ENCODE measurements at places on chromosomes 6 and 20. TPM values are rescaled to one million over a fixed set of nuclear protein-coding genes. Genes with fewer than 3 reads are reported as not detected.

GRCh38 chr6:31405996-31406395 lies 2.6 kb downstream of the MICA start:
- H3K27ac ChIP-seq = no peak overlapping the region
- no peak overlapping the region for H3K4me3 ChIP-seq
- peaks cover 7% of the 10 kb centered on the region for H3K36me3 ChIP-seq
- no peaks in the 10 kb centered on the region for H3K27me3 ChIP-seq
- peaks cover 39% of the 10 kb centered on the region for H3K4me1 ChIP-seq
- no peak for DNase-seq

GRCh38 chr6:124197148-124197547 lies 393.5 kb downstream of the NKAIN2 start:
- H3K4me3 ChIP-seq = no peak overlapping the region
- DNase-seq = no peak
- no peak overlapping the region for H3K27ac ChIP-seq
- no peaks in the 10 kb centered on the region for H3K4me1 ChIP-seq

DNA sequence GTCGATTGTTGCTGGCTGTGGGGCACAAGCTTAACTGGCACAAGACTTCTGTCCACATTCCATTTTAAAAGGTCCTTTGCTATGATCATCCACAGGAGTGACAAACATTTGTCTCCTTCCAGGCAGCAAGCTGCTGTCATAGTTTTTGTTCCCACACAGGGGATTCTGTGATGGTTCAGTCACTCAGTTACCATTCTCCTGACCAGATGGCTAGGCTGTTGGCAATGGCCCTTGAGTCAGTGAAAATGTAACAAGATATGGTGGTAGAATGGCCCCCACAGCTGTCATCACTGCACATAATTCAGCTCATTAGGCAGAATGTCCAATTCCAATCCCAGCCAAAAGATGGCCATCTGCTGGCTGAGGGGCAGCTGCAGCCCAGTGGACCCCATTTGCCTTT lies 13.7 kb downstream of the BPIFA1 start:
- H3K4me3 ChIP-seq = no peak overlapping the region
- no peak for DNase-seq
- H3K4me1 ChIP-seq = no peaks in the 10 kb centered on the region
- no peak overlapping the region for H3K27ac ChIP-seq
- H3K27me3 ChIP-seq = no peaks in the 10 kb centered on the region

- H3K27ac ChIP-seq = peak overlapping the region; percentile 81
- peak overlapping the region; percentile 70 for H3K4me3 ChIP-seq
- no peaks in the 10 kb centered on the region for H3K27me3 ChIP-seq
- peaks cover 11% of the 10 kb centered on the region for H3K36me3 ChIP-seq
- DNase-seq = no peak
- H3K4me1 ChIP-seq = peaks cover 25% of the 10 kb centered on the region
These were observed 47.3 kb downstream of the LRRN4 start for GRCh38 chr20:6006603-6006949.

The C6orf15 gene
- not detected for total RNA-seq

The OR2B6 gene
- not detected for total RNA-seq

DNA sequence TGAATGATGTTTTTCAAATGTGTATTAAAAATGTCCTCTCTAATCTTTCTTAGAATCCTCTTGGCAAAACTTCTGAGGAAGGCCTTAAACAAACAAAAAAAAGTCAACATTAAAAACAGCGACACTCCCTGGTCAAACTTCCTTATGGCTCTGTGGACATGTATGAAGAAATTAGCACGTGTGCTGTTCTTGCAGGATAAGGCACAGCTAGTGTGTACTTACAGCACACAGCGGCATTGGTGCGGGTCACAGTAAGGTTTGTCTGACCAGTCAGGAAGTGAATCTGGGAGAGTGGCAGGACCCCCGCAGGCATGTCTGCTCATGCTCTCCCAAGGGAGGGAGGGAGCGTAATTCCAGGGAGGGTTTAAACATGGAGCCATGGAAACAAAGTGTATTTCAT lies 38.8 kb downstream of the SLC22A1 start:
- no peak overlapping the region for H3K4me3 ChIP-seq
- no peaks in the 10 kb centered on the region for H3K27me3 ChIP-seq
- no peak for DNase-seq
- H3K27ac ChIP-seq = no peak overlapping the region
- H3K36me3 ChIP-seq = no peaks in the 10 kb centered on the region
- H3K4me1 ChIP-seq = no peaks in the 10 kb centered on the region

The BTBD9 gene
- total RNA-seq = 14.9 TPM

The TFAP2D gene
- total RNA-seq = not detected

DNA sequence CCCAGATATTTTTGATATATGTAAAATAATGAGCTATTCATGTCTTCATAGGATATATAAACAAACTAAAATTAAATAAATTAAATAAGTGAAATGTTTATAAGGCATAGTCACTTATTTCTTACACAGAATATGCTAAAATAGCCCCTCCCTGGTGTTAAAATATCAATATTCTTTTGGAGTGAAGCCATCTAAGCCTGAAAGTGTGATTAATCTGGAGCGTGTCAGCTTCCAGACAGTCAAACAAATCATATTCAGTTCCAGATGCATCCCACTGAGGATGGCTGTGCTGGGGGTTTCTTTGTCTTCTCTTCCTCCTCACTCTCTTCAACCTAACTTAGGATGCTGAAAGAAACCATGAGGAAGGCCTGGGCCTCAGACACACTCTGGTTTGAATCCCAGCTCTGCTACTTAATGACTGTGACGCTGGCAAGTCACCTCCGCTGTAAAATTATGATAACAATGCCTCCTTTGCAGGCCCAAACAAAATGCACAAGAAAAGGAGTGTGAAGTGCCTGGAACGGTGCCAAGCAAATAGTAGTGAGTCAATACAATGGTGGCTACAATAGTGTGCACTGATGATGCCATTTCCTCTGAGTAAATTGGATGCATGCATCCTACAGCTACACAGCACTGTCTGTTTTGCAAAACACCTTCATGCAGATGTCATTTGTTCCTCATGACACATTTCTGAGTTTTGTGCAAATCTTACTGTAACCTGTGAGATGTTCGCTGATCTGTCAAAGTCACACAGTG lies 161.4 kb downstream of the FOXC1 start:
- DNase-seq = no peak
- no peaks in the 10 kb centered on the region for H3K36me3 ChIP-seq
- H3K4me1 ChIP-seq = peaks cover 18% of the 10 kb centered on the region
- no peak overlapping the region for H3K27ac ChIP-seq

- no peaks in the 10 kb centered on the region for H3K36me3 ChIP-seq
- H3K27me3 ChIP-seq = no peaks in the 10 kb centered on the region
- H3K4me3 ChIP-seq = no peak overlapping the region
- H3K4me1 ChIP-seq = peaks cover 10% of the 10 kb centered on the region
- no peak for DNase-seq
- no peak overlapping the region for H3K27ac ChIP-seq
These were observed 41.0 kb downstream of the AKIRIN2 start for GRCh38 chr6:87661016-87661415.

- H3K4me1 ChIP-seq = peaks cover 14% of the 10 kb centered on the region
- no peaks in the 10 kb centered on the region for H3K27me3 ChIP-seq
- DNase-seq = peak; percentile 51
- peak overlapping the region; percentile 40 for H3K27ac ChIP-seq
- H3K36me3 ChIP-seq = no peaks in the 10 kb centered on the region
- peak overlapping the region; percentile 77 for H3K4me3 ChIP-seq
These were observed 46.9 kb upstream of the TRIM26 start for GRCh38 chr6:30260036-30260504.

DNA sequence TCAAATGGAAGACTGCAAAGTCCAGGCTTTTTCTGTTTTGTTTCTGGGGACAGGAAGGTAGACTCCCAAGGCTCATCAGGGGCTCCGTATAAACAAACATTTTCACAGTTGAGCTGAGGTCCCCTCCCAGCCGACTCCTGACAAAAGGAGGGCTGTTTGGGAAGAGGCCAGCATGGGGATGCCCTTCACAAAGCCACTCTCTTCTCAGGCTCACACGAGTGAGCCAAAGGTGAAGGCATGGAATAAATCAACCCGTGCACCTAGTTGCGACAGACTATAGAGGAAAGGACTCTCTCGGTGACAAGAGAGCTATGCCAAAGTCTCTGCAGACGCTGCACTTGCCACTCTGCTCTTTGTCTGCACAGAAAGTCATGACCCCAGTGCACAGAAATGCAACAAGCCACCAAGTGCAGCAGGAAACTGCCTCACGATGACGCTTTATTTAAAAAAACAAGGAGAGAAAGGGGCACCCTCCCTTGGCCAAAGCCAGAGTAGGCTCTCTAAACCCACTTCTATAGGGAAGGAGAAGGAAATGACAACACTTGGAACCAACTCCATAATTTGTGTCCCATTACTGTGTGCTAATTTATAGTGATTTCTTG lies 21.0 kb downstream of the JAG1 start:
- no peaks in the 10 kb centered on the region for H3K4me1 ChIP-seq
- no peak for DNase-seq
- H3K36me3 ChIP-seq = no peaks in the 10 kb centered on the region
- H3K27ac ChIP-seq = no peak overlapping the region
- no peak overlapping the region for H3K4me3 ChIP-seq
- H3K27me3 ChIP-seq = peaks cover 4% of the 10 kb centered on the region

The IMPG1 gene
- total RNA-seq = not detected

The ELOVL2 gene
- not detected for total RNA-seq

DNA sequence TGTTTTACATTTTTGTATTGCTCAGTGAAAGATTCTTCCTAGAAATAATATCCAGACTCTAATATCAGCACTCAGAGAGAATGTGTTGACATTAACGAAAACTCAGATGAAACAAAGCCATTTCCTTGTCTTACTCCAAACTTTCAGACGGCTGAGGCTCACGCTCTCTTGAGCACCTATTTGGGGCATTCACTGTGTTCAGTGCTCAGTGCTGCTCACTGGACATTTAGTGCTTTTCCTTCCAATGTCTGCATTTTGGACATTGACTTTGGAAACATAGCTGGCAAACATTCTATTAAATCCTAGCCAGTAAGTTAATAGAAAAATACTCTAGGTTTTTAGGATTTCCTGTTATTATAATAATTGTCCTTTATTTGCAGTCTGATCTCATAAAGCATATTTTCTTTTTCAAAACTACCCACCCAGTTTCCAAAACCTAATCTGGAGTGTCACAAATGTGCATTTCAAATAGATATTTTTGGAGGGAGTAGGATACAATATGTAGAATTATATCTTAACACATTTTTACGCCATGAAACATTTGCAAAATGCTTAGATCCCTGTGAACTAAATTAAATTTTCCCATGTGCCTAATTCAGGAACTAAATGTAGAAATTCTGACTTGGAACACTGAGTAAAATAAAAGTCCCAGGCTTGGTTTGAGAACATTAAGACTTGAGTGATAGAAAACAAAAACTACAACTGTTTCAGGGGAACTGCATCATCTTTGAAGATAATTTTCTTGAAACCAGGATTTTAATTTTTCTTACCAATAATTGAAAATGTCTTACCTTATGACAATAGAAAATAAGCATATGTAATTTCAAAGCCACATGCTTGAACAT lies 91.7 kb upstream of the B3GAT2 start:
- no peak overlapping the region for H3K27ac ChIP-seq
- H3K36me3 ChIP-seq = no peaks in the 10 kb centered on the region
- no peak for DNase-seq

The OR2J3 gene
- not detected for total RNA-seq

DNA sequence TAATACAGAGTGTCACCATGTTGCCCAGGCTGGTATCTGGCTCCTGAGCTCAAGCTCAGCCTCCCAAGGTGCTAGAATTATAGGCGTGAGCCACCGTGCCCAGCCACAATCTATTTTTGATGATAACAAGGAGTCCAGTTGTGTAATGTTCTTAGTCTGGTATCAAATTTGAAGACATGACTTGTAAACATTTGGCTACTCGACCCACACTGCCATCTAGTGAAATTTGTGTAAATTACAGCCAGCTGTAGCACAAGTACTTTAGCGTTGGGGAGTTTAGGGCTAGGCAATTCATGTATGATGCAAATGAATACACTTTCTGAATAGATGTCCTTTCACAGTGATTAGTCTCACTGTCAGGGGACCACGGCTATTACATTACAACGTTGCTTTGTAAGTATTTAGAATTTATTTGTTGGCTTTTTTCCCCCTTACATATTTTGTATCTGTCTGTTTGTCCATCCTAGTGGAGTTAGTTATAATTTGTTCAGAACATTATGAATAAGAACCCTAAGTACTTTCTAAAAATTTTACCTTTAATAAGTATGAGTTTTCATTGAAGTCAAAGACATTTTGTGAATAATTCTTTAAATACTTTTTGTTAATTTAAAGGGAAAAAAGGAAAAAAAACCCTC lies 139.7 kb downstream of the PRDM13 start:
- H3K36me3 ChIP-seq = no peaks in the 10 kb centered on the region
- H3K4me3 ChIP-seq = no peak overlapping the region
- peak; percentile 5 for DNase-seq
- H3K4me1 ChIP-seq = no peaks in the 10 kb centered on the region

DNA sequence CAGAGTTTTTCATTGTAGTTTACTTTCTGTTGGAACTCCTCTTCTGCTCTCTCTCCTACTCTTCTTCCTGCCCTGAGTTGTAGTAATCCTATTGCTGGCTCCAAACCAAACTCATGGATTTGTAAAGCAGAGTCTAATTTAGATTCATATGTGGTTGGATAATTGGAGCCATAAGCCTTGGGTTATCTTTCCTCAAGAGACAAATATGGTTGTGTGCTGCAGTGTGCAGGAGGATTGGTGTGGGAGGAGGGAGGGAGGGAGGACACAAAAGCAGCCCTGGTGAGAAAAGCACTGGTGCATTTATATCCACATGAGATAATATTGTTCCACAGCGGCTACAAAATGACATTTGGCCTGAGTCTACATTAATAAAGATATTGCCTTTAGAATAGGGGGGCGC lies 4.2 kb downstream of the HLA-G start:
- H3K4me3 ChIP-seq = no peak overlapping the region
- H3K4me1 ChIP-seq = no peaks in the 10 kb centered on the region
- DNase-seq = no peak
- no peak overlapping the region for H3K27ac ChIP-seq
- no peaks in the 10 kb centered on the region for H3K36me3 ChIP-seq

DNA sequence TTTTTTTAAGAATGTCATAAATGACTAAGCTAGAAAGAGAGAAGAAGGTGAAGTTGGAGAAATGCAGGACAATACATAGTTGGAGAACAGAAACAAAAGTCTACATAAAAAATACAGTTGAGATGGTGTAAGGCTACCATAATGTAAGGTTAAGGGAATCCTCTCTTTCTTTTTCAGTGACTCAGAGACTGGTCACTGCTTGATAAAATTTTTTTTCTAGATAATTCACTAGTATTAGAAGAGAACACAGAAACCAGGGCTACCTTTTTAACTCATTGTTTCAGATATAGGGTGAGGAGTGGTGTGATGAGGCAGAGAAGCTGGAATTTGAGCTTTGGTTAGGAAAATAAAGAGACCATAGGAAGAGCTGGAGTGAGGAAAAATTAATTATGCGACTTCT lies 18.2 kb upstream of the EDN1 start:
- H3K4me1 ChIP-seq = no peaks in the 10 kb centered on the region
- no peaks in the 10 kb centered on the region for H3K36me3 ChIP-seq
- no peak for DNase-seq
- no peak overlapping the region for H3K27ac ChIP-seq
